Skeletal muscle cell (primary cell): ENCODE measurements at places on chromosomes 4 and X.

- DNase-seq = no peak
These were observed 41.4 kb upstream of the PPP2R3B start for GRCh38 chrX:427812-428725.

GRCh38 chr4:87405211-87405820, 14.3 kb upstream of the HSD17B11 start:
- DNase-seq = no peak

- no peak for DNase-seq
These were observed 876 bp downstream of the MPP1 start for GRCh38 chrX:154804261-154804956.

GRCh38 chrX:77160301-77160700, 286.9 kb upstream of the FGF16 start:
- DNase-seq = no peak

DNA sequence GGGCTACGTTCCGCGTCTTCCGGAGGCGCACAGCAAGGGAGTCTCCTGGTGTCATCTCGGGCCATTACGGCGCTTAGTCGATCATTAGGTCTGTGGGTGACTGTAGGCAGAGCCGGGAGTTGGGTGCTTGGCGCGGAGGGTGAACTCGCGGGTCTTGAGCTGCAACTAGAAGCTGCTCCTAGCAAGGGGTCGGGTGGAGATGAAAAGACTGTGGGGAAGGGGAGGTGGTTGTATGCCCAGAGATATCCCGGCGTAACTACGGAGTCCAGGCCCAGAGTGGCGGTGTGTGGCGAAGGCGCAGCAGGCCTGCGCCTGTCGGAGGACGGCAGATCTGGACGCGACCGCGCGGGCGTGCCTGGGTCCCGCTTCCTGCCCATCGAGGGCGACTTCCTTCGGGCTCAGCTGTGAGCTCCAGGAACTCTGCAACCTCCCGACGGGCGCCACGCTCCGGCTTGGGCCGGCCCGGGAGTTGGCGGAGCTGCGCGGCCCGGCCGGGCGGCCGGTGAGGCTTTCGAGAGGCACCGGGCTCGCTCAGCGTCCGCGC, 2.7 kb upstream of the NKX3-2 start:
- DNase-seq = no peak

GRCh38 chrX:148960060-148960459, 459.6 kb downstream of the AFF2 start:
- DNase-seq = no peak

- DNase-seq = peak; percentile 37
These were observed 11.3 kb upstream of the BTC start for GRCh38 chr4:74805601-74806000.

DNA sequence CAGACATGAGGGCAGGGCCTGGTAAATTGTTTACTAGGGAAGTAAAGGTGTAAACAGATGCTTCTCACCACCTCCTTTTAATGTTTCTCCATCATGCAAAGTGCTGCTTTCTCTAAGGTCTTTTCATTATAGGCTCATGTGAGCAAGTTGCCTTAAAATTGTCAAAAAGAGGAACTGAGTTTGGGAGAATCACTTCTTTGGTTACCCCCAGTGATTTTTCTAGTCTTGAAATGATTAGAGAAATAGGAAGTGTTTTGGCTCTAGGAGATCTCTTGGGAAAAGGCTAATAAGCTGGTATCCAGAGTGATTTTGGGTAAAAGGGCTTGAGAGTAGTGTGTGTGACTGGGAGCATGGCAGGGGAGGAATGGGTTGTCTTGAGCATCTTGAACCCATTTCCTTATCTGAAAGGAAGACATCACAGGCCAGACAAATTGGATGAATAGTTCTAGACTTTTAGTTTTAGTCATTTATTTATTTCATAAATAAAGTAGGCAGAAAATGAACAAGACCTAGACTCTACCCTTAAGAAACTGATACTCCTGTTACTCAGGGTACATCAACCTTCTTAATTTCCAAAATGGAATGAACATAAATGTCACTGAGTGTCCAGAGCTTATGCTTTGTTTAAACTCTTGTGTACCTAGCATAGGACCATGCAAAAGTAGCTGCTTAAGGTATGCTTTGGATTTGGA, 14.2 kb downstream of the GRPR start:
- DNase-seq = no peak

DNA sequence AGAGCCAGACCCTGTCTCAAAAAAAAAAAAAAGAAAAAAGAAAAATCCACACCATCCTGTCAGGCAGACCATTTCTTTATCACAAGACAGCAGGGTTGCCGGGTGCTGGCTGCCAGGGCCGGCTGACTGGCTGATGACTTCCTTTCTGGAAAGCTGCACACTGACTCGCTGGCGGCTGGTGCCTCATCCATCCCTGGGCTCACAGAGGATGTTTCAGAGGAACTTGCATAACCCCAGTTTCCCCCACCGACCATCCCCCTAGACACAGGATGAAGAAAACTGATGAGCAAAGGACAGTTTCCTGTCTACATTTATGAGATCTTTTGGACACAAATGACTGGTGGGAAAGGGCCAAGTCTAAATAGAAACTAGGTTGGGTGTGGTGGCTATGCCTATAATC, 14.1 kb downstream of the HPSE start:
- peak; percentile 23 for DNase-seq

- peak; percentile 54 for DNase-seq
These were observed 194.4 kb upstream of the RPL34 start for GRCh38 chr4:108425988-108426387.

DNA sequence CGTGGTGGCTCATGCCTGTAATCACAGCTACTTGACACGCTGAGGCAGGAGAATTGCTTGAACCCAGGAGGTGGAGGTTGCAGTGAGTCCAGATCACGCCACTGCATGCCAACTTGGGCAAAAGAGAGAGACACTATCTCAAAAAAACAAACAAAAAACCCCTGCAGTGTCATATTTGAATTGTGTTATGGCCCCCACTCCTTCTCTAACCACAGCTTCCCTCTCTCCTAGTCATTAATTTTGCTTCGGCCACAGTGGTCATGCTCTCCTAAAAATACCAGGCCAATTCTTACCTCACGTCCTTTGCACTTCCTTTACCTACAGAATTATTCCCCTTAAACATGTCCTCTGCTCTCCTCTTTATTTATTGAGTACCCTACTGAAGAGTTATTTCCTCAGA, 206.1 kb downstream of the PPP3CA start:
- DNase-seq = no peak

DNA sequence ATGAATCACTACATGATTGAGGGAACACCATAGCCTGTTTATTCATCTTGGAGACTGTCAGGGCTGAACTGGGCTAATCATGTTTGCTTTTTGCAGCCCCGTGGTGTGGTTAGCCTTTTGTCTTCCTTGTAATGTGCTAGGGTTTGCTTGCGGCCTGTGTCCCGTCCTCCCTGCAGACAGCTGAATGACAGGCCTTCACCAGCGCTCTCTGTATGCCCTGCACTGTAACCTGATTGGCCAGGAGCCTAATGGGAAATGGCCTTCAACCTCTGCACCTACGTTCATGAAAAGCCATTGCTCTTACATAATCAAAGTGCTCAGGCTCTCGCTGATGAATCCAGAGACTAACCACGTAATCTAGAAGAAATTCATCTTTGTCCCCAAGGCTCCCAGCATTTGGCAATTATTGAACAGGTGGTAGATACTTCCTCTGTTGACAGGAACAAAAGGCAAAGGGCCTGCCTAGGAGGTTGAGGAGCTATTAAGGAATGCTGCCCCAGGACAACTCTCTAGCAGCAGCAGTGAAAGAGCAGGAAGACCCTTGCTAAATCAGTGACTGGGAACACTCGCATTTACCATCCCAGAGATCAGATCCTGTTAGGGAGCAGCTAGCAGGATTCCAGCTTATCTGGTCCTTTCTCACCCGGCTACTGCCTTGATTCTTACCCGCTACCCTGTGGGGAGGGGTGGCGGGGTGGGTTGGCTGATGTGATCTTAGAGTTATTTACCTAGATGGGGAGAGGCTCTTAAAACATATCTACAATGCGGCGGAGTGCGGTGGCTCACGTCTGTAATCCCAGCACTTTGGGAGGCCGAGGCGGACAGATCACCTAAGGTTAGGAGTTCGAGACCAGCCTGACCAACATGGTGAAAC, 42.3 kb upstream of the FAT1 start:
- no peak for DNase-seq

GRCh38 chr4:139918591-139918990, 235.4 kb downstream of the MAML3 start:
- no peak for DNase-seq

DNA sequence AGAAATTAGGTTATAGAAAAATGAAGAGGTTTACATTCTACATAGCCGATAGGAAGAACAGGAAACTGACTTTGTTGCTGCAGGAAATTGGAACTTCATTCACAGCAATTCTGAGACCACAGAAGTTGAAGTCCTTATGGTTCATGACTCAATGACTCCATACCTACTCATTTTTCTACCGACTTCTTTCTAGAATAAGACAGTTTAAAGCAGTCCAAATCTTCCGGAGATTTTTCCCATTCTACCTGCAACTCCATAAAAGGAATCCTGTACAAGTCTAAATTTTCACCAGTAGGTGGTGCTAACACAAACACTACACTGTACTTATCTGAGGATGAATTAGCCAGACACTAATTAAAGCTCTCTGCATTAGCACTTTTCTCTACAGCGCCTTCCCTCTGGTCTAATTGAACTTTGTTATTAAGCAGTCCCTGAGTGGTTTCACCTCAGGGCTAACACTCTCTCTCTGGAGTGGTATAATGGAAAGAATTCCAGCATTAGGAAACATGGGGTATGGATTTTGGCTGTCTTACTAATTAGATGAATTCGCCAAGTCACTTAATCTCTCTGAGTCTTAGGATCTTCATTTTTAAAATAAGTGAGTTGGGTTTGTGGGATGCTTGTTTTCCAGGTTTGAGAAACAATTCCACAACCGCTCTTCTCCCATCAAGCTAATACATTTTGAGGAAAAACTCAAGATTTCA, 167.9 kb downstream of the SMIM20 start:
- DNase-seq = no peak
